Activated CD4-positive, alpha-beta memory T cell treated with anti-CD3 and anti-CD28 coated beads, Interleukin-2, amount 10 ng/mL, durations not matched to agents 7 days and 5 days (primary cell): ENCODE measurements at places on chromosomes 11 and 22. TPM values are rescaled to one million over a fixed set of nuclear protein-coding genes. Genes with fewer than 3 reads are reported as not detected.
A peak's percentile ranks its signal among the peaks of the same experiment; 100 is the strongest.

CALCB gene
- total RNA-seq, result 1.5 TPM

TESMIN gene
- total RNA-seq, result 12.3 TPM

CST6 gene
- 0.65 TPM for total RNA-seq

CD248 gene
- not detected for total RNA-seq

PRRG4 gene
- total RNA-seq, result 0.50 TPM

RAB36 gene
- 0.33 TPM for total RNA-seq

APOC3 gene
- total RNA-seq, result not detected

IL17REL gene
- total RNA-seq, result not detected

MGAT3 gene
- total RNA-seq, result 0.55 TPM

TPBGL gene
- 0.38 TPM for total RNA-seq

- no peak for DNase-seq
- H3K4me3 ChIP-seq, result no peak overlapping the region
These were observed 1.7 kb upstream of the TMEM135 start for GRCh38 chr11:87035976-87036583.

- H3K36me3 ChIP-seq, result no peaks in the 10 kb centered on the region
- H3K4me3 ChIP-seq, result no peak overlapping the region
- no peaks in the 10 kb centered on the region for H3K4me1 ChIP-seq
- H3K27ac ChIP-seq, result no peak overlapping the region
- no peak for DNase-seq
- peaks cover 45% of the 10 kb centered on the region for H3K27me3 ChIP-seq
These were observed 1339.5 kb downstream of the BRD1 start for GRCh38 chr22:48488149-48488551.

GRCh38 chr11:107720303-107720774, 8.5 kb upstream of the SLN start:
- H3K27ac ChIP-seq, result no peak overlapping the region
- H3K27me3 ChIP-seq, result peaks cover 24% of the 10 kb centered on the region
- no peaks in the 10 kb centered on the region for H3K36me3 ChIP-seq
- H3K4me1 ChIP-seq, result no peaks in the 10 kb centered on the region
- no peak overlapping the region for H3K4me3 ChIP-seq

GRCh38 chr11:73221451-73221850, 3.4 kb downstream of the P2RY2 start:
- no peak for DNase-seq
- H3K27me3 ChIP-seq, result peaks cover 35% of the 10 kb centered on the region
- H3K4me3 ChIP-seq, result no peak overlapping the region
- peaks cover 14% of the 10 kb centered on the region for H3K4me1 ChIP-seq
- no peaks in the 10 kb centered on the region for H3K36me3 ChIP-seq

DNA sequence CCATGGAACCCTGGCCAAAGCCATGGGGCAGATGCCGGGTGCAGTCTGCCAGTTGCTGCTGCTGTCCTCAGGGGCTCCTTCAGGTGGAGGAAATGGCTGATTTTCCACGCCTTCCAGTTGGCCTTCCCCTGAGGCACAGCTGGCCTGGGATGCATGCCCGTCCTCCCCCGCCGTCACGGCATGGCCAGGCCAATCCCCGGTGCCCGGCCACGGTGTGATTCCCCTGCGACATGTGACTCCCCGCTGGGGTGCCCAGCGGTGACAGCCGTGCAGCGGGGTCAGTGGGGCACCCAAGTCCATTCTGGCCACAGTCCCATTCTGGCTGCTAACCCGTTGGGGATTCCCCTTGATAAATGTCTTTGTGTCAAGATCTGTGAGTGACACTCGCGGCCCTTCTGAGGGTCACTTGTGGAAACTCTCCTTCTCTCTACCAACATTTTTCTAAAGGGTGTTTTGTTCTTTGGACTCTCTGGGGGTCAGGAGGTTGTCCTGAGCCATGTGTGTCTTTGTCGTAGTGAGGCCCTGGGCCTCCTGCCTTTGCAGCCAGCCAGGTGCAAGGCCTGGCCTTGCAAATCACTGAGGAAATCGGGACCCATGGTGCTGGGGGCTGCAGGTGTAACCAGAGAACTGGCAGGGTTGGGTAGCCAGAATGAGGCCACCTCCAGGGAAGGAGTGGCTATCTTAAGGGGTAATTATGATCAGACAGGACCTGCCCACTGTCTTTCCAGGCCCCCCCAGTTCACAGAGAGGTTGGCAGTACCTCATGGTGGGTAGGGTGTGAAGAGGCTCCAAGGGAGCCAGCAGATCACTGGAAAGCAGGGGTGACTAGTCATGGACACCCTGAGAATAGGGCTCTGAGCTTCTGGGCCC, 37.1 kb downstream of the KCNQ1OT1 start:
- no peak overlapping the region for H3K27ac ChIP-seq
- no peak for DNase-seq
- no peaks in the 10 kb centered on the region for H3K4me1 ChIP-seq
- no peaks in the 10 kb centered on the region for H3K27me3 ChIP-seq
- no peak overlapping the region for H3K4me3 ChIP-seq

- H3K4me3 ChIP-seq, result no peak overlapping the region
- peaks cover 17% of the 10 kb centered on the region for H3K36me3 ChIP-seq
- no peak overlapping the region for H3K27ac ChIP-seq
These were observed 72.8 kb downstream of the PPP2R1B start for GRCh38 chr11:111693224-111693937.

DNA sequence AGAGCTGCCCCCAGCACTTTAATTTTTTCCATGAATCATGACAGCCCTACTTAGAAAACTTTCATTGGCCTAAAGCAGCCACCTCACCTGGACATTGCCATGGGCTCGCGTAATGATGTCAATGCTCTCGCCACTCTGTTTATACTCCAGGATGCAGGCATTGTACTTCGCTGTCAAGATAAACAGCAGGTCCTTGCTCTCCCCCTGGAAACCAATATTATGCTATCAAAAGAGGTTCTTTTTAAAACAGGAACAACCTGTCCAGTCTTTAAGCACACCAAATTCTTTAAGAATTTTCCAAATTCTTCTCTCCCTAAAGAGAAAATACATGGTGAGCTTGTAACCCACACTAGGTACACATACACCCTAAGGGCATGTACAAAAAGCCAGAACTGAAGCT, 3.0 kb downstream of the DDB1 start:
- DNase-seq, result no peak
- peaks cover 66% of the 10 kb centered on the region for H3K36me3 ChIP-seq
- H3K27me3 ChIP-seq, result no peaks in the 10 kb centered on the region
- no peak overlapping the region for H3K4me3 ChIP-seq
- peaks cover 64% of the 10 kb centered on the region for H3K4me1 ChIP-seq
- no peak overlapping the region for H3K27ac ChIP-seq

- no peak overlapping the region for H3K27ac ChIP-seq
- H3K27me3 ChIP-seq, result no peaks in the 10 kb centered on the region
- no peak for DNase-seq
- no peak overlapping the region for H3K4me3 ChIP-seq
- H3K36me3 ChIP-seq, result no peaks in the 10 kb centered on the region
These were observed 162.3 kb upstream of the GRK3 start for GRCh38 chr22:25402160-25402500.

DNA sequence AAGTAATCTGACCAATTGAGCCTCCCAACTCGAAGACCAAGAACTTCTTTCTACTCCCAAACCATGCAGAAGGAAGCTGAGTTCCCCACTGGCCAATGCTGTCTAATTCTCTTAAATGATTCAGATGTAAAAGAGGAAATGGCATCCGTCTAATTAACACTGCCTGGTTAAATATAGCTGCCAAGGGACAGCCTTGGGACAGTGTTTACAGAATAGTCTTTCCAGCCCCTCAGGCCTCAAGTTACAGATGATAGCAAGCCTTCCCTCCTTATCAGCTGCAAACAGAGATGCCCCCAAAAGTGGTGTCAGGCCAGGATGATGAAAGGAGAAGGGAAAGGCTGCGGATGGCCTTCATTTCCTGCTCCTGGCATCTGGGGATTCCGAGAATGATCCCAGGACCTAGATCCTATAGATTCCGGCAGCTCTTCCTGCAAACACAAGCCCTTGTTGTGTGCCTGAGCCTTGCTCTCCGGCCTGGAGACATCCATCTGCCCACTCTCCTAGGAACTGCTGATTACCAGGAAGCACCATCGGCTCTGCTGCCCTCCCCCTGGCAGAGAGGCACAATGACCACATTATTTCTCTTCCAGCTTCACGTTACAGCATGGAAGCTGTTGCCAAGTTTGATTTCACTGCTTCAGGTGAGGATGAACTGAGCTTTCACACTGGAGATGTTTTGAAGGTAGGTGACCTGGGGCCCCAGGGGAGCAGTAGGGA, 13.5 kb upstream of the TMA7B start:
- H3K4me1 ChIP-seq, result peaks cover 80% of the 10 kb centered on the region
- no peak overlapping the region for H3K4me3 ChIP-seq
- no peaks in the 10 kb centered on the region for H3K27me3 ChIP-seq
- DNase-seq, result no peak

GRCh38 chr11:56152333-56152732, 7.8 kb downstream of the OR8K5 start:
- no peaks in the 10 kb centered on the region for H3K4me1 ChIP-seq
- H3K27me3 ChIP-seq, result no peaks in the 10 kb centered on the region
- no peak for DNase-seq
- no peak overlapping the region for H3K27ac ChIP-seq
- H3K4me3 ChIP-seq, result no peak overlapping the region
- H3K36me3 ChIP-seq, result no peaks in the 10 kb centered on the region

DNA sequence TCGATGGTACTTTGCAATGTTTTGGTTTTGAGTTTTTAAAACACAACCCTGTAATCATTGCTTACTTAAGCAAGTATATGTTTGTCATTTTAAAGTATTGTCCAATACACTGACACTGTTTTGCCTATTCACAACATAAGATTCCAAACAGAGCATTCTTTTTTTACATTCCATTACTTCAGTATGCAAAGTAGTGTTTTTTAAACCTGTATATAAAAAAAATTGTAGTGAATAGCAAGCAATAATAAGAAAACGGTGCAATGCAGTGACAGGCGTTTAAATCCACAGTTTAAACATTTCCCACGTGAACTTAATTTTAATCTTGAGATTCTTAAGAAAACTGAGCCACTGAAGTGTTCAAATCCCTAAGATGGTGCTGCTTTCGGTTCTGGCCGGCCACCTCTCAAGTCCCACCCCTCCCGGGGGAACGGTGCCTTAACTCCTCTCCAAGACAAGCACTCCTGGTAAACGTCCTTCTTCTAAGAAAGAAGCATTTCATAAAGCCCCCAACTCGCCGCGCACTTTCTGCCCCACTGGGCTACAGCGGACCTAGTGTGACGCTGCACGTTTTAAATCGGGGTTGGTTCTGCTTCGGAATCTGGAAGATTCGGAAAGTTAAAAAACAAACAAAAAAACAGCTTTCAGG, 2.9 kb downstream of the PGR start:
- no peak for DNase-seq
- H3K4me1 ChIP-seq, result peaks cover 4% of the 10 kb centered on the region
- no peaks in the 10 kb centered on the region for H3K36me3 ChIP-seq
- H3K27me3 ChIP-seq, result peaks cover 37% of the 10 kb centered on the region

DNA sequence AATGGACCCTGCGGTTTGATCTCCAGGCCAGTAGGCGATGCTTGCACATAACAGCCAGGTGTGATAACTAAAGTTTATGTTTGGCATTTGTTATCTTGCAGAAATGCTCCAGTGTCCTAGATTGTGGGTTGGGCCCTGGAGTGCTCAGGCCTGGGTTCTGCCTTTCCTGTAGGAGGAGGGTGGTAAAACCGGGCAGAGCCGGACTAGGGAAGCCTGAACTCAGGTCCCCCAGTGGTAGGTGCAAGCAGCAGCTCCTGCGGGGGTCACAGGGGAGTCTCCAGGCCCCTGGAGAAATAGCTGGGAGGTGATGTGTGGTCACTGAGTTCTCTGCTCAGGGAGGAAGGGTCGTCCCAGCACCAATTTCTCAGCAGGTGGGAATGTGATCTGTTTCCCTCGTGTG, 538.3 kb upstream of the ANO3 start:
- no peak overlapping the region for H3K27ac ChIP-seq
- DNase-seq, result no peak
- no peaks in the 10 kb centered on the region for H3K4me1 ChIP-seq
- no peak overlapping the region for H3K4me3 ChIP-seq
- no peaks in the 10 kb centered on the region for H3K36me3 ChIP-seq

- H3K27me3 ChIP-seq, result no peaks in the 10 kb centered on the region
- no peaks in the 10 kb centered on the region for H3K36me3 ChIP-seq
- H3K27ac ChIP-seq, result no peak overlapping the region
- no peak overlapping the region for H3K4me3 ChIP-seq
- peaks cover under 1% of the 10 kb centered on the region for H3K4me1 ChIP-seq
These were observed 989.3 kb downstream of the BRD1 start for GRCh38 chr22:48838376-48838775.

- no peak for DNase-seq
- no peaks in the 10 kb centered on the region for H3K4me1 ChIP-seq
- H3K4me3 ChIP-seq, result no peak overlapping the region
These were observed 20.2 kb downstream of the AMOTL1 start for GRCh38 chr11:94788396-94788795.

DNA sequence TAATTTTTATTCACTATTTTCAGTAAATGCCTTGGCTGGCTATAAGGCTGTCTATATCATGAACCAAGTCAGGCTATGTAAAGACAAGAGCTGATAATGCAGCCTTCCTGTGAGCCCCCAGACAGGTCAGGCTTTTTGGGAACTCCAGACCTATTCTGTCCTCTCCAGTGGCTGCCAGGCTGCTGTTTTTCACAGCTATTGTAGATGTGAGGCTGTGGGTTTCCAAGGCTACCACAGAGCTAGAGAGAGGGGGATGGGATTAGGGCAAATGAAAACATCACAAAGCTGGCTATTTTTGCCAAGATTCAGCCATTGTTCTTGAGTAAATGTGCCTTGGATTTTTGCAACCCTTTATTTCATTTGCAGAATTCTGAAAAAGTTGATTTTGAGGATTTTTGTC, 55.7 kb upstream of the SORL1-AS1 start:
- no peak overlapping the region for H3K27ac ChIP-seq
- DNase-seq, result no peak
- peaks cover 27% of the 10 kb centered on the region for H3K4me1 ChIP-seq
- H3K36me3 ChIP-seq, result peaks cover 81% of the 10 kb centered on the region
- H3K4me3 ChIP-seq, result no peak overlapping the region

DNA sequence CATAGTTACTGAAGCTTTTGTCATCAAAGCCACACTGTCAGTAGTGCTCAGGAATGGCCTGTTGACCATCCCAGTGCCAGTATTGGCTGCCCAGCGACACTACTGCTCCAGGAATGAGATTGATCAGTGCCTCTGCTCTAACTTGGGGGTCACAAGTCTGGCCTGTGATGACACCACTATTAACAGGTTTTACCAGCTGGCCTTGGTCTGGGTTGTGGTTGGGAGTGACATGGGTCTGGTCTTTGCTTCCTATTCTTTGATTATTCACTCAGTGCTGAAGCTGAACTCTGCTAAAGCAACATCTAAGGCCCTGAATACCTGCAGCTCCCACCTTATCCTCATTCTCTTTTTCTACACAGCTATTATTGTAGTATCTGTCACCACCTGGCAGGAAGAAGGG, 21.5 kb downstream of the OR56B4 start:
- DNase-seq, result no peak
- no peak overlapping the region for H3K4me3 ChIP-seq
- H3K36me3 ChIP-seq, result no peaks in the 10 kb centered on the region
- no peaks in the 10 kb centered on the region for H3K4me1 ChIP-seq
- no peak overlapping the region for H3K27ac ChIP-seq
- no peaks in the 10 kb centered on the region for H3K27me3 ChIP-seq

GRCh38 chr11:73760135-73760678, 667 bp downstream of the RAB6A start:
- peaks cover under 1% of the 10 kb centered on the region for H3K27me3 ChIP-seq
- H3K36me3 ChIP-seq, result peaks cover 12% of the 10 kb centered on the region
- H3K4me3 ChIP-seq, result peak overlapping the region; percentile 94
- H3K27ac ChIP-seq, result peak overlapping the region; percentile 79
- DNase-seq, result peak; percentile 21
- H3K4me1 ChIP-seq, result peaks cover 32% of the 10 kb centered on the region
